ENCODE measurements at places on chromosomes 7 and 10.

DNA sequence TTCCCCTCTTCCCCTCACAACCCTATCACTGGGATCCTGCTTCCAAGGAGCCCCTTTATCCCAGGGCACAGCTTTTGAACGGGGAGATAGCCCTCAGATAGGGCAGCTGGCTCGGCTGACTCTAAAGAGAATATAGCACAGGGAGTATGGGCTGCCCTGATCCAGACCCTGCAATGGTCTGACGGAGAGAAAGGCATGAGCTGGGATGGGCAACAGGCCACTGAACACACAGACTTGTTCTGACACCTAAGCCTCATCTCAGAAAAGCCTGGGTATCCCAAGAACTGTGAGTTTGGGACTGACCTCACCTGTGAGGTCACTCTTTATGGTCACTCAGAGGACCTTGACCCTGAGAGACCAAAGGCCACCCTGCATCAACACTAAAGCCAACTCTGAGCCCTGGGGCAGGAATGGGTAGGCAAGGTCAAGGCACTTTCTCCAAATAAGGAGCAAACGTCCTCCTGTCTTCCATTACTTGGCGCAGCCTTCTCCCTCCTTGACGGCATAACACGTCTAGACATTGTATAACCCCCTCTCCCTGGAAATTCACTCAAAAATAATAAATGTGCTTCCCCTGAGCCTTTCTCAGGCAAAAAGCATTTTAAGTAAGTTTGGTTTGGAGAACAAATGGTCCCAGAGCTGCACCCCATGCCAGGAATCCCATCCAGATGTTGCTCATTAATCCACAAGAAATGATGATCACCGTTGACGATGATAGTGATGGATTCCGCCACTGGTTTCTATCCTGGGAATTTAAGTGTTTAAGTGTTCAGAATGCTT is 8.2 kb upstream of the LRRC18 start:
- DNase-seq = no peak

GRCh38 chr7:98196706-98197605 is 14.3 kb upstream of the BHLHA15 start:
- no peak for DNase-seq

DNA sequence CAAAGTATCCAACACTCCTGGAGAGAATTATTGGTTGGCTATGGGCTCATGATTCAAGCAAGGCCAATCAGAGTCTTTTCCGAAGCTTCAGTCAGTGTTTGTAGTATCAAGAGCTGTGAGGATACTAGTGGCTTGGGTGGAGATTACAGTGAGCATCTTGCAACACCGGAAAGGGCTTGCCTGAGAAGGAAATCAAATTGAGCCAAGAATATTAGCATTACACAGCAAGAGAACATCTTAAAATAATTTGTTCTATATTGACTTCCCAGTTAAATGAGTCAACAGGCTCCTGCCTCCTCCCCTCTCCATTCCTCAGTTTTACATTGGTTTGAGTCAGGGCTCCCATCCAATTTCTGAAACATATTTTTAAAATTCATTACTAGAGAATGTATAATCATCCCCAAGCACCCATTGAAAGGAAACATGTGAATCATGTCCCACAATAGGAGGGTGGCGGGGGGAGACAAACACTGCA is 127.4 kb downstream of the ELAPOR2 start:
- DNase-seq = no peak

GRCh38 chr7:74254858-74255379 is 720 bp upstream of the RFC2 start:
- no peak for DNase-seq

DNA sequence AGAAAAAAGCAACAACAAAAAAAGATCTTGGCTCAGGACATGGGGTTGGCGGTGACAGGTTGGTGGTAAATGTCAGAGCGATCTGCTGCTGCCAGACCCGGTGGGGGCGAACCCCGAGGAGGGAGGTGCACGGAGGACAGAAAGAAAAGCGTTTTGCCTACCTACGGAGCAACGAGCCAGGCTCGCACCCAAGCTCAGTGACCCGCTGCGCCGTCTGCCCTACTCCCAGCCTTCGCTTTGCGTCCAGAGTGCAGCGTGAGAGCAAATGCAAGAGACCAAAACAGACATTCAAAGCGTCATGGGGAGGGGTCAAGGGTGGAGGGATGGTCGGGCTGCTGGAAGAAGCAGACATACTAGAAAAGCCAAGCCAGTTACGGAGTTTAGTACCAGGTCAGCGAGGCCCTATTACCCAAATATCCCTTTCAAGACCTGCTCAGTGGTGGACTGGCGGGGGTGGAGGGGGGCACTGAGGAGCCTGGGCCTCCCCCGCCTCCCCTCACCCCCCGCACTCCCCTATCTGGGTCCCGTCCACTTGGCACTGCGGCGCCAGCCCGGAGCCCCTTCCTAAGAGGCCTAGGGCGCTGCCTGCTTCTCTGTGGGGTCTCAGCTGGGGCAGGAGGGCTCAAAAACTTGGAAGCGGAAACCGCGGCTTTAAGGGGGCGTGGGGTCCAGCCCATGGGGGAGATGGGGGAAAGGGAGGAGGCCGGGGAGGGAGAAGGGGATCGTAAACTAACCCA is 66.9 kb downstream of the SLC29A4 start:
- no peak for DNase-seq
